Activated gamma-delta T cell (primary cell): ENCODE measurements at places on chromosomes 5 and 9.

DNA sequence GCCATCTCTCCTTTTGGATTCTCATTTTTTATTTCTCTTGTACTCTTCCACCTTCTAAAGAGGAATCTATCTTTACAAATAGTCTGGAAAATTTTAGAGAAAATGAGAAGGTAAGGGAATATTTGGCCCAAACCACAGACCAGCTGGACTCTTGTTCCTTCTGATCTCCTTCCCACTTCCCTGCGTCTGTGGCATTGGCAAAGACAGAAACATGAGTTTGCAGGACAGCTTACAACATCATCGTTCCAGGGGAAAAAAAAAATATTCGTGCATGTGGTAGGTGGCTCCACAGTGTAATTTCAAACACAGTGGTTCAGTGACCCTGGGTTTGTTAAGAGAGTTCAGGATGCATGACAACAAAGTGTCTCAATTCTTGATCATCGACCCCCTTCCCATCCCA is 755.0 kb downstream of the DNAH5 start:
- DNase-seq, result no peak

- DNase-seq, result no peak
Observed at GRCh38 chr5:169139480-169140050, 161.4 kb downstream of the SLIT3 start.

DNA sequence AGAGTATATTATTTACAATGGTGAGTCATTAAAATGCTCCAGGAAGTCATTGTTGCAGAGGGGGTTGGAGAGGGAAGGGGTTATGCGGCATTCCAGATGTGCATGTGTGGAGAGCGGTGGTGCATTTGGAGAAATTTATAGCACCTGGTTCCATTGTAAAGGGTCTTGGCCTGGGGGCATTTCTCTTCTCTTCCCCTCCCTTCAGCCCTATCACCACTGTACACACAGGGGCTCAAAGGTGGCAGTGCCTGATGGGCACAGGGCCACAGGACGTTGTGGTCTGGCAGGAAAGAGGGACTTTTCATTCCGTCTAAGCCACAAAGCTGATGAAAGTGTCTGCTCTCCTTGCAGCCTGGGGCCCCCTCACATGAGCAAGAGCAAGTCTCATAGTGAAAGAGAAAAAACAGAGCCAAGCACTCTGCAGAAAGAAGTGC is 442.4 kb upstream of the ZNF462 start:
- DNase-seq, result no peak

DNA sequence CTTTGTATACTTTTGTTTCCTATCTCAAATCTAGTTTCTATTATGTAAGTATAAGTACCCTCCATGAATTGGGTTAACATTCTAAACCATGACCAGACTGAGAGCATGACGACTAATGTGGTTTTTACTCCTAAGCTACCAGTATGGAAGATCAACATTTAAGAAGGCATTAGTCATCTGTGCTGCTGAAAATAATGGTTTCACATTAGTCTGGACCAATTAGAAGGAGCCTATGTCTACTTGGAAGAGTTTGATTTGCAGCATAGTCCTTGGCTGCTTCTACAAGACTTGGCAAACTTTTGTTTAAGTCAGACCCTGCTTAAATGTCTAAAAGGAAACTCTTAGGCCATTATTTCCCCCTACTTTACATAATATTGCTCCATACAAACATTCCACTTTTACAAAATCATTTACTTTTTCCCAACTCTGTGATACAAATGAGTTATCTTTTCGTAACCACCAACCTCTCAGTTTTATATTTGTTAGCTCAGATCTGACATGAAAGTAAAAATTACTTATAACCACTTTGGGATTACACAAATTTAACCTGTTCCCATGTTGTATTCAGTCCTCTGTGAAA is 186.7 kb downstream of the COMMD10 start:
- no peak for DNase-seq
